ENCODE measurements at places on chromosomes 7 and 10.

- DNase-seq = no peak
Observed at GRCh38 chr7:108112683-108113082, 17.5 kb downstream of the LAMB4 start.

GRCh38 chr10:4138146-4138721 lies 353.2 kb upstream of the KLF6 start:
- DNase-seq = no peak

DNA sequence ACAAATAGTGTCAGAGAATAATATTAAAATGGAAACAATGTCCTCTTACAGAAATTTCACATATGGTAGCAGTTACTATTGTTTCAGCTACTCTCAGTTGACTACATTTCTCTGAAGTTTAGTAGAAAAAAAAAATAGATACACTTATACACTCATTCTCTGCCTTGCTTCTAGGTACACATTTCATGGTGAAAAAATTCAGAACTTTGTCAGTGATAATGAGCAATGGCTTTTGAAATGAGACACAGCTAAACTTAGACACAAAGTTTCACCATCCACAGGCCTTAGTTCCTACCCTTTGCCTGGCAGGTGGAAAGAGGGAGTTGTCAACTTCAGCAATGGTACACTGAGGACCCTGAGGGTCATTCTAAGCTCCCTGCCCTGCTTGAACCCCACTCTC lies 69.2 kb downstream of the CPVL start:
- DNase-seq = no peak

- no peak for DNase-seq
Observed at GRCh38 chr7:45199506-45199905, 41.9 kb downstream of the RAMP3 start.

- no peak for DNase-seq
Observed at GRCh38 chr7:92767437-92767836, 68.9 kb downstream of the CDK6 start.

DNA sequence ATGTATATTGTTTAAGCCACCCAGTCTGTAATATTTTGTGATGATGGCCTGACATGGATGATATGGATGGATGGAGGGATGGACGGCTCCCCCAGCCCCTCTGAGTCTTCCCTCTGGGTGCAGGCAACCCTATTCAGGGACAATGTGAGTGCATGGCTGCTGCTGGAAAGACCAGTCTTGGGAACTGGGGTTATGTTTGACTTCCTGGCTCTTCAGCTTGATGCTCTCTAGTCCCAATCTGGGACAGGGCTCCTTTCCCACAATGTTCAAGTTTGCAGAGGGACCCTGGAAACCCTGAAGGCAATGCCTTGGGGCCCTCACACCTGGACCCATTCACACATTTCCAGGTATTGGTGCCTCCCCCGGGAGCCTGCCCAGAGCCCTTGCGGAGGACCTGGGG lies 52.3 kb upstream of the RET start:
- no peak for DNase-seq

DNA sequence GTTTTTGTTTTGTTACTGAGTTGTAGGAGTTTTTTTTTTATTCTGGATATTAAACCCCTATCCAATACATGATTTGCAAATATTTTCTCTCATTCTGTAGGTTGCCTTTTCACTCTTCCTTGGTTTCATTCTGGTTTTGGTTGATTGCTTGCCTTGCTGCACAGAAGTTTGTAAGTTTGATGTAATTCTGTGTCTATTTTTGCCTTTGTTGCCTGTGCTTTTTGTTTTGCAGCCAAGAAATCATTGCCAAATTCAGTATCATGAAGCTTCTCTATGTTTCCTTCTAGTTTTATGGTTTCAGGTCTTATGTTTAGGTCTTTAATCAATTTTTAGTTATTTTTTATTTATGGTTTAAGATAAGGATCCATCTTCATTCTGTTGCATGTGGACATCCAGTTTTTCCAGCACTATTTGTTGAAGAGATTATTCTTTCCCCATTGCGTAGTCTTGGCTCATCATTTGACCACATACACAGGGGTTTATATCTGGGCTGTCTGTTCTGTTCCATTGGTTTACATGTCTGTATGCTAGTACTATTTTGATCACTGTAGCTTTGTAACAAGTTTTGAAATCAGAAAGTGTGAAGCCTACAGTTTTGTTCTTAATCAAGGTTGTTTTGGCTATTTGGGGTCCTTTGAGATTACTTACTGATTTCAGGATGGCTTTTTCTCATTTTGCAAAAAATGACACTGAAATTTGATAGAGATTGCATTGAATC lies 26.4 kb downstream of the BMPR1A start:
- no peak for DNase-seq

- DNase-seq = no peak
Observed at GRCh38 chr10:48649349-48649944, 35.2 kb upstream of the WDFY4 start.
